ENCODE measurements at places on chromosomes 13 and 19. TPM values are rescaled to one million over a fixed set of nuclear protein-coding genes. Genes with fewer than 3 reads are reported as not detected.

GRCh38 chr13:32530841-32531253, 7.7 kb downstream of the N4BP2L2 start:
- no peaks in the 10 kb centered on the region for H3K36me3 ChIP-seq
- H3K4me1 ChIP-seq = peaks cover 12% of the 10 kb centered on the region
- no peaks in the 10 kb centered on the region for H3K27me3 ChIP-seq
- peak overlapping the region; percentile 19 for H3K4me3 ChIP-seq
- H3K27ac ChIP-seq = no peak overlapping the region

GRCh38 chr19:39737351-39737750, 478 bp downstream of the CLC start:
- no peak overlapping the region for H3K4me3 ChIP-seq
- no peak for DNase-seq
- no peaks in the 10 kb centered on the region for H3K4me1 ChIP-seq
- H3K27ac ChIP-seq = no peak overlapping the region

- H3K27ac ChIP-seq = peak overlapping the region; percentile 14
- peaks cover 8% of the 10 kb centered on the region for H3K36me3 ChIP-seq
- H3K4me3 ChIP-seq = no peak overlapping the region
Measured at GRCh38 chr19:43623889-43624670, 4.7 kb upstream of the ZNF428 start.

DNA sequence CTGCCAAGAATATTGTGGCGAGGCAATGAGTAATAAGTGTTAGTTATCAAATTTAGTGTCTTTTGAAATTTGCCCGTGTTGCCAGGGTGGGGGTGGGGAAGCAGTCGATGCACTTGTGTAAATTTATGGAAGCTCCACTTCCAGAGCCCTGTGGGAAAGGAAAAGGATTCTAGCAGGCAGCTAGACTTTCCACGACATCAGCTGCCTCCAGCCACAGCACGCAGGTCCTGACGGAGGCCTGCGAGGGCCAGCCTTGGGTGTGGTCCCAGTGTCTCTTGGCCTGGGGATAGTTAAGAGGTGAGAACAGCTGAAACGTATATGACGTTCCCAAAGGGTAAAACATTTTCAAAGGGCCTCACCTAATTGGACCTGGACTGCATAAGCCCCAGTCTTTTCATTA, 433.0 kb downstream of the TSHZ3 start:
- H3K27ac ChIP-seq = peak overlapping the region; percentile 23
- peaks cover 9% of the 10 kb centered on the region for H3K4me1 ChIP-seq

- DNase-seq = no peak
- no peaks in the 10 kb centered on the region for H3K36me3 ChIP-seq
- H3K27ac ChIP-seq = peak overlapping the region; percentile 84
Measured at GRCh38 chr13:29847501-29847983, 2.9 kb downstream of the UBL3 start.

DNA sequence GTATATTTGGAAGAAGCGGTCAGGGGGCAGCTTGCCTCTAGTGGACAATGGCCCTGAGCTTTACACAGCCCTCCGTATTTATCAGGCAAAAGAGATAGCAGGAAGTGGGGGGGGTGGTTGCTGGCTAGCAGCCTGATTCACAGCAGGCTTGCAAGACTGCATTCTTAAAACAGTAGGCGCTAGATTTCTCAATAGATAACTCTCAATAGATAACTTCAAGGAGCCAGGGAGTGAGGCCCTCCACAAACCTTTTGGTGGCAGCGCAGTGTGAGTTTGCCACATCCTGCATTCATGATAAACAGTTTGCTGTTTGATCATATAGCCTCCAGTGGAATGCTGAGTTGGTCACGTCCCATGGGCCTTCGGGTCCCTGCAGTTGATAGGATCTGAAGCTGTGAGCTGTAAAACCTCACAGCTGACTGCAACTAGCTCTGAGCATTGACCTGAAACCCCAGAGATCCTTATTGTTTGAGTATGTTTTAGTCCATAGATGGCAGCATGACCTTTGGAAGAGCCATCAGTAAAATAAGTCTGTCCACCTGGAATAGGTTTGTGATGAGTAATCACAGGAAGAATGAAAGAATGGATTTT, 12.2 kb downstream of the FPR3 start:
- H3K4me1 ChIP-seq = no peaks in the 10 kb centered on the region
- no peak for DNase-seq
- peaks cover 13% of the 10 kb centered on the region for H3K36me3 ChIP-seq
- no peak overlapping the region for H3K4me3 ChIP-seq
- H3K27me3 ChIP-seq = peaks cover 2% of the 10 kb centered on the region
- H3K27ac ChIP-seq = no peak overlapping the region

GRCh38 chr13:46288570-46289259, 77.0 kb downstream of the LRRC63 start:
- peaks cover 1% of the 10 kb centered on the region for H3K27me3 ChIP-seq
- H3K27ac ChIP-seq = no peak overlapping the region
- no peaks in the 10 kb centered on the region for H3K36me3 ChIP-seq
- peaks cover 8% of the 10 kb centered on the region for H3K4me1 ChIP-seq
- no peak overlapping the region for H3K4me3 ChIP-seq

GRCh38 chr13:51682686-51683085, 98.4 kb downstream of the WDFY2 start:
- no peak overlapping the region for H3K27ac ChIP-seq
- no peak for DNase-seq
- peaks cover 4% of the 10 kb centered on the region for H3K27me3 ChIP-seq

DNA sequence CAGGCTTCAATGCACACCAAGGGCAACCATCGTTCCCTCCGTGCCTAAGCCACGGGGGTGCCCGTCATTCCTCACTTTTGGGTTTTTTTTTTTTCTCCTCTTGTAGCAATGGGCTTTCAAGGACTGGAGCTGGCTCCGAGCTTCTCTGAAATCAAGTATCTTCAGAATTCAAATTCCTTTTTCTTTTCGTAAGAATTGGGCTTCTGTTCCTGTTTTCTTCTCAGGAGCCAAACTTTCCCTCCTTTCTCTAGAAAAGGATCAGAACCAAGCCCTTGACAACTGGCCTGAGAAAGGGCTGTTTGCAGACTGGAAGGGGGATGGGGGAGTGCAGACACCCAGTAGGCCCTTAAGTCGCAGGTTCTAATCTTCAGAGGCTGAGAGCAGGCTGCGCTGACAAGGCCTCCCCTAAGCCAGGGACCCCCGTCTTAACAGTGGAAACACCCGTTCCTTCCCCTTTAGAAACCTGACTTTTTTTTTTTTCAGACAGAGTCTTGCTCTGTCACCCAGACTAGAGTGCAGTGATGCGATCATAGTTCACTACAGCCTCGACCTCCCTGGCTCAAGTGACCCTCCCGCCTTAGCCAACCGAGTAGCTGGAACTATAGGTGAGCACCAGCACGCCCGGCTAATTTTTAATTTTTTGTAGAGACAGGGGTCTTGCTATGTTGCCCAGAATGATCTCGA, 51.6 kb downstream of the RFX2 start:
- H3K36me3 ChIP-seq = peaks cover 6% of the 10 kb centered on the region
- H3K4me1 ChIP-seq = peaks cover 11% of the 10 kb centered on the region
- DNase-seq = no peak
- no peak overlapping the region for H3K4me3 ChIP-seq
- no peak overlapping the region for H3K27ac ChIP-seq

- peaks cover 17% of the 10 kb centered on the region for H3K27me3 ChIP-seq
- no peak for DNase-seq
- H3K4me1 ChIP-seq = peaks cover 44% of the 10 kb centered on the region
- no peaks in the 10 kb centered on the region for H3K36me3 ChIP-seq
- peak overlapping the region; percentile 38 for H3K27ac ChIP-seq
Measured at GRCh38 chr19:49639401-49640112, 386 bp downstream of the RRAS start.

GRCh38 chr13:111253365-111253872, 67.0 kb upstream of the TEX29 start:
- H3K36me3 ChIP-seq = peaks cover 32% of the 10 kb centered on the region
- DNase-seq = no peak
- no peak overlapping the region for H3K27ac ChIP-seq
- peaks cover 2% of the 10 kb centered on the region for H3K27me3 ChIP-seq
- H3K4me3 ChIP-seq = no peak overlapping the region

DNA sequence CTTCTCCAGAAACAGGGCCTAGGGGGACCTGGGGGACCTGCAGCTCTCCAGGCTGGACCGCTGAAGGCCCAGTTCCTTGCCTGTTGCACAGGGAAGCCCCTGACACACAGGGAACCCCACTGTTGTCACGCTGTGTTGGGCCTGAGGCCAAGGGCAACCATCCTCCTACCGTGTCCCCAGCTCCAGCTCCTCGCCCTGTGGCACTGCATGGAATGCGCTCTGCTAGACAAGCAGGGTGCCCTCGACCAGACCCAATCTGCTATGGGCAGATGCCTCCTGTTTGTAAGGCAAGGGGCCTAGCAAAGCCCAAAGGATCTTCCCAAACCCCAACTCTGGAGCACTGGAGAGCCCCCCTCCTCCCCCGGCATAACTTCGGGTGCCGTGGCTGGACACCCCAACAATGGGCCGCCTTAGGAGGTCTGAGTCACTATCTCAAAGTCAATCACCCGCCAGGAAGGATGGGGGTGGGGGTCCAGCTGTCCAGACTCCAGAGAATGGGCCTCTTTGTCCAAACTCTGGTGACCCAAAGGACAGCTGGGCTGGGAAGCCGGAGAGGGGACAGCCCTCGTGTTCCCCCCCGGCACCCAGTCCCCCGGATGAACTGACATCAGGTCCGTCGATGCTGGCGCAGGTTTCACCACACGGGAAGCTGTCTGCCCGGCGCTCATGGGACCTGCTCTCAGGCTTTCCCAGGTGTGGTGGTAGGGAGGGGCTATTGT, 3.7 kb downstream of the BRSK1 start:
- DNase-seq = no peak
- peaks cover 13% of the 10 kb centered on the region for H3K27me3 ChIP-seq
- no peak overlapping the region for H3K4me3 ChIP-seq
- peaks cover 10% of the 10 kb centered on the region for H3K4me1 ChIP-seq
- no peak overlapping the region for H3K27ac ChIP-seq

GRCh38 chr19:14809272-14810057, 25.5 kb downstream of the OR7A5 start:
- no peaks in the 10 kb centered on the region for H3K4me1 ChIP-seq
- no peaks in the 10 kb centered on the region for H3K36me3 ChIP-seq
- H3K27me3 ChIP-seq = no peaks in the 10 kb centered on the region
- H3K4me3 ChIP-seq = no peak overlapping the region
- H3K27ac ChIP-seq = no peak overlapping the region
- no peak for DNase-seq

GRCh38 chr13:110445722-110446574, 115.6 kb downstream of the RAB20 start:
- H3K4me3 ChIP-seq = no peak overlapping the region
- peaks cover 8% of the 10 kb centered on the region for H3K4me1 ChIP-seq

GRCh38 chr13:113305208-113305607, 8.2 kb downstream of the LAMP1 start:
- H3K4me1 ChIP-seq = no peaks in the 10 kb centered on the region
- DNase-seq = no peak
- H3K27ac ChIP-seq = peak overlapping the region; percentile 34
- H3K27me3 ChIP-seq = no peaks in the 10 kb centered on the region

DNA sequence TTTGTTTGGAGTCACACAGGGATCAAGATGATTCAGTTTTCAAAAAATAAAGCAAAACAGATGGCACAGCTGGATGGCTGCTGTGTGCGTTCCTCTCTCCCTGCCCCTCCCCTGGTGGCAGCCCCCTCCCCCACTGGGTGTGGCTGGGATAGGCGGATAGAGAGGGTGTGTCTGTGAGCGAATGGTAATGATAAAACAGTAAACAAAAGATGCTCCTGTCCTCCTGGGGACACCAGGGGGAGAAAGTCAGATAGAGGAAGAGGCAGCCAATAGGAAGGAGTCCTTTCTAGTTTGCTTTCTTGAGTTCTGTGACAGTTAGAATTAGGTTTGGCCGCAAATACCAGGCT, 6.5 kb downstream of the TMEM255B start:
- H3K4me3 ChIP-seq = no peak overlapping the region
- peaks cover 11% of the 10 kb centered on the region for H3K36me3 ChIP-seq
- H3K27ac ChIP-seq = peak overlapping the region; percentile 64
- H3K4me1 ChIP-seq = peaks cover 12% of the 10 kb centered on the region
- peaks cover 3% of the 10 kb centered on the region for H3K27me3 ChIP-seq

- DNase-seq = peak; percentile 75
- peaks cover 11% of the 10 kb centered on the region for H3K4me1 ChIP-seq
Measured at GRCh38 chr19:55173714-55174409, 6.2 kb downstream of the SYT5 start.

- peaks cover 2% of the 10 kb centered on the region for H3K4me1 ChIP-seq
- no peak for DNase-seq
- H3K36me3 ChIP-seq = no peaks in the 10 kb centered on the region
- H3K4me3 ChIP-seq = no peak overlapping the region
- no peak overlapping the region for H3K27ac ChIP-seq
Measured at GRCh38 chr19:2394442-2395292, 32.7 kb downstream of the TIMM13 start.

DNA sequence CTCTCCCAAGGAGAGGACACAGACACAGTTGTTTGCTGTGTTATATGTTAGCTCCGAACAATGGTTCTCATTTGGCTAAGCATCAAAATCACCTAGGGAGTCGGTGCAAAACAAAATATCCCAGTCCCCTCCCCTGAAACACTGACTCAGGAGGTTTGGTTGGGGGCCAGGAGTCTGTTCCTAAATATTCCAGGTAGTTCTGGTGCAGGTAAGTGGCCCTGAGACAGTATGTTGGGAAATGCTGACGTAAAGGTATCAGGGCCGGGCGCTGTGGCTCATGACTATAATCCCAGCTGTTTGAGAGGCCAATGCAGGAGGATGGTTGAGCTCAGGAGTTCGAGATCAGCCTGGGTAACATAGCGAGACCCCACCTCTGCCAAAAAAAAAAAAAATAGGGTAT, 2.3 kb upstream of the MAP2K7 start:
- H3K4me1 ChIP-seq = peaks cover 10% of the 10 kb centered on the region
- DNase-seq = no peak
- no peak overlapping the region for H3K27ac ChIP-seq
- H3K4me3 ChIP-seq = no peak overlapping the region
- peaks cover 12% of the 10 kb centered on the region for H3K27me3 ChIP-seq

CHST8 gene
- 235 TPM for total RNA-seq

SBSN gene
- total RNA-seq = 0.29 TPM

COX6B2 gene
- total RNA-seq = 2.8 TPM

HAUS8 gene
- 9.1 TPM for total RNA-seq

C2CD4C gene
- 9.6 TPM for total RNA-seq

C19orf85 gene
- not detected for total RNA-seq

MYH14 gene
- total RNA-seq = 0.59 TPM

RASL11A gene
- 1.8 TPM for total RNA-seq

AMER2 gene
- total RNA-seq = 1.5 TPM

ALOX5AP gene
- total RNA-seq = 0.81 TPM

PSG6 gene
- total RNA-seq = not detected

KIR3DL1 gene
- total RNA-seq = not detected

KCNN1 gene
- 91.1 TPM for total RNA-seq

All from glutamatergic neuron (in vitro differentiated cells).